Activated naive CD4-positive, alpha-beta T cell treated with anti-CD3 and anti-CD28 coated beads, Interleukin-2, amount 10 ng/mL, durations not matched to agents 7 days and 5 days (primary cell): ENCODE measurements at places on chromosomes 2 and 18.

DNA sequence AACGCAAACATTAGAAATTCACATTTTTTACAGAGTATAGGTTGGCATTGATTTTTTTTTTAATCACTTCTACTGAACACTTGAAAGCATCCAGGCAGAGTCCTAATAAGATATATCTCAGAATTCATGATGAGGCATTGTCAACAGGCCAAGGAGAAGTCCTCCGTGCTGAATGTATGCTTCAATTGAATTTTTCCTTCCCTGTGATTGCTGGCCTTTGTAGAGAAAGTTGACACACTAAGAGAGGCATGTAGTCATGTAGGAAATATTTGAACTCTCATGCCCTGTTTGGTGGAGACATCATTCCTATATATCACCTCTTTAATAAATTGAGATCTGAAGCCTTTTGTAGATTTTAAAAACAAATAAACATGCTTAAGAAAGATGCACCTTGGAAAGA, 844.9 kb downstream of the CPS1 start:
- DNase-seq: no peak

GRCh38 chr2:49796266-49796665, 642.0 kb upstream of the FSHR start:
- no peak for DNase-seq

- DNase-seq: no peak
Observed at GRCh38 chr2:158488442-158489216, 31.9 kb downstream of the PKP4 start.

- no peak for DNase-seq
Observed at GRCh38 chr2:222955008-222955407, 94.2 kb downstream of the ACSL3 start.

DNA sequence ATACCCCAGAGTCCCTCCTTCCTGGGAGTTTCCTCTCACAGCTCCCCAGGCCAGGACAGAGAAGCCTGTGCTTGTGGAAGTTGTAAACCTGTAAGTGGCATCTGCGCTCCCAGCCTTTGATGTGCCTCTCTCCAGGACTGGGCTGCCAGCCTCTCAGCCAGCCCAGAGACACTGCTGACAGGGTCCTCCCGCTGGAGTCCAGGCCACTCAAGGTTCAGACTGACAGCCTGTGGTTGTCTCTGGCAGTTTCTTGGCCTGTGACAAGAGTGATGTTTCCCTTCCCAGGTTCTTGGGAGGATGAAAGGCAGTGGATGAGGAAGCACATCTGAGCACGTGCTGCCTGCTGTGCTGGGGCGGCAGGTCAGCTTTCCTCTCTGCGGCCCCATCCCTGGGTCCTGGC, 3.0 kb downstream of the SLC35F6 start:
- no peak for DNase-seq

DNA sequence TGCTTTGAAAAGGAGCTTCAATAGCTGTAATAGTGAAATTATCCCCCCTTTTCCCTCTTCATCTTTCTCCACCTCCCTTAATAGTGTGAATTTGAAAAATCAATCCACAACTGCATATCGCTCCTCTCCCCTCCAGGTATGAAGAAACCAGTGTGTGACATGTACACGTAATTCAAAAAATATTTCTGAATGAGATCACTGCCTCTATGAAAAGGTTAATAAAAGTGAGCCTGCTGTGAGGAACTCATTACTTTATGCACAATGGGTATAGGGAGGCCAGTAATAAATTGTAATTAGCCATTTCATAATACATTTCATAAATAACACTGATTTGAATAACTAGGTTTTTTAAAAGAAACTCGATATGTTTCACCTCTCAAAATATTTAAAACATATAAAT, 209.0 kb upstream of the KYNU start:
- DNase-seq: no peak
